ENCODE measurements at places on chromosomes 5 and 9. TPM values are rescaled to one million over a fixed set of nuclear protein-coding genes. Genes with fewer than 3 reads are reported as not detected.

The ANXA2R gene
- 6.2 TPM for total RNA-seq

The C5orf52 gene
- total RNA-seq = not detected

The RELL2 gene
- 0.35 TPM for total RNA-seq

The SLC25A48 gene
- total RNA-seq = 0.14 TPM

The MARCOL gene
- not detected for total RNA-seq

The MTREX gene
- total RNA-seq = 138 TPM

The RASGRF2 gene
- total RNA-seq = 10.9 TPM

The LIFR gene
- total RNA-seq = 141 TPM

The HAND1 gene
- total RNA-seq = not detected

The FGF1 gene
- total RNA-seq = 1.7 TPM

The RHOBTB3 gene
- total RNA-seq = 87.1 TPM

The UCK1 gene
- 37.7 TPM for total RNA-seq

The EPB41L4B gene
- total RNA-seq = 2.6 TPM

Data from uterus (tissue), 4 donors.